HFFc6 (cell line): ENCODE measurements at places on chromosomes 7 and 10. TPM values are rescaled to one million over a fixed set of nuclear protein-coding genes. Genes with fewer than 3 reads are reported as not detected.
A peak's percentile ranks its signal among the peaks of the same experiment; 100 is the strongest.

DNA sequence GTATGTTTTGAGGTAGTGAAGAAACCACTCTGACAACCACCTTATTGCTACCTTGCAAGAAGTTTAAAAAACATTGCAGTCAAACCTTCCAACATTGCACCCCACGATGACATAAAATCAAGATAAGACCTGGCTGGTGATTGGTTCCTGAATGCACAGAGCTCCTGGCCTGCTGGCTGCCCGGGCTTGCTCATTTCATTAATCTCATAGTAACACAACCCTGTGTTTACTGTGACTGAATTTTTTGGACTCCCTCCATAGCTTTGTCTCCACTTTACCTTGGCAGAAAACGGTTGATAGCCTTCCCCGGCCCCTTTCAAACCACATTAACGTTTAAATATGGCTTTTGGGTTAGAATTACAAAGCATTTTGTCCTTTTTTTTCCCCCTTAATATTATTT lies 27.5 kb downstream of the VWA2 start:
- H3K4me1 ChIP-seq, result peaks cover 34% of the 10 kb centered on the region
- no peak overlapping the region for H3K4me3 ChIP-seq
- H3K36me3 ChIP-seq, result no peaks in the 10 kb centered on the region
- DNase-seq, result peak; percentile 37
- no peak overlapping the region for H3K27ac ChIP-seq
- peaks cover 6% of the 10 kb centered on the region for H3K27me3 ChIP-seq

DNA sequence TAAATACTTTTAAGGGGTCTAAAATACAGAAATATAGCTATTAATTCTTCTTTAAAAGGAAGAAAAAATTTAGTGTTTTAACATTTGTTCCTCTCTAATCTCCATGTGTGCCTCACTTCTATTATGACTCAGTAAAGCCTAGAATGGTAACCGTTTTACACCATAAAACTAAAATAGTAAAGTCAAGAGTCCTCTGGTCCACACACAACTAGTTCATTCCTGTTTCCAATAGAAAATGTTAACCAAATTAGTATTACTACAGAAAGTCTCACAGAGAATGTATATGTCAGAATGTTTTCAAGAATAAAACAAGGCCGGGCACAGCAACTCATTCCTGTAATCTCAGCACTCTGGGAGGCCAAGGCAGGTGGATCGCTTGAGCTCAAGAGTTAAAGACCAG lies 55.8 kb downstream of the CNOT4 start:
- H3K27ac ChIP-seq, result no peak overlapping the region
- peaks cover 8% of the 10 kb centered on the region; the same call in 1 of the 2 replicates for H3K4me1 ChIP-seq
- no peaks in the 10 kb centered on the region for H3K27me3 ChIP-seq
- no peak for DNase-seq
- H3K4me3 ChIP-seq, result no peak overlapping the region

Gene WDR86
- total RNA-seq, result not detected in 3 replicates

Gene ERVW-1
- not detected in 3 replicates for total RNA-seq
